ENCODE measurements at places on chromosomes 2 and 18. TPM values are rescaled to one million over a fixed set of nuclear protein-coding genes. Genes with fewer than 3 reads are reported as not detected.

Gene TBR1
- total RNA-seq = not detected

Gene VIL1
- not detected for total RNA-seq

Gene SERPINB10
- not detected for total RNA-seq

Gene SCLY
- 11.7 TPM for total RNA-seq

Gene EPB41L3
- total RNA-seq = 0.68 TPM

Gene KCNF1
- not detected for total RNA-seq

Gene LDLRAD4
- total RNA-seq = 0.45 TPM

Gene TMEM169
- 0.47 TPM for total RNA-seq

Gene SERPINB3
- total RNA-seq = not detected

Gene AMER3
- not detected for total RNA-seq

Gene STPG4
- total RNA-seq = 0.23 TPM

Gene RTP5
- total RNA-seq = not detected

Gene CYP27A1
- total RNA-seq = 25.6 TPM

Gene SGPP2
- not detected for total RNA-seq

Gene MERTK
- total RNA-seq = 0.90 TPM

Gene DNAJC5G
- total RNA-seq = not detected

Gene SNORC
- 0.83 TPM for total RNA-seq

Gene PTPRM
- total RNA-seq = 27.0 TPM

Gene TMEFF2
- total RNA-seq = 0.12 TPM

Gene HOXD13
- not detected for total RNA-seq

Gene GAL3ST2
- total RNA-seq = not detected

Gene RAMP1
- 1.6 TPM for total RNA-seq

Gene TXNL4A
- 85.2 TPM for total RNA-seq

Gene SALL3
- not detected for total RNA-seq

Gene NT5DC4
- total RNA-seq = not detected

Gene COL4A4
- 6.8 TPM for total RNA-seq

Gene NCKAP5
- total RNA-seq = 1.7 TPM

Gene TPGS2
- total RNA-seq = 110 TPM
